ENCODE measurements at places on chromosomes 7 and 10. TPM values are rescaled to one million over a fixed set of nuclear protein-coding genes. Genes with fewer than 3 reads are reported as not detected.

GATA3 gene
- total RNA-seq = 4.0 TPM

DNA sequence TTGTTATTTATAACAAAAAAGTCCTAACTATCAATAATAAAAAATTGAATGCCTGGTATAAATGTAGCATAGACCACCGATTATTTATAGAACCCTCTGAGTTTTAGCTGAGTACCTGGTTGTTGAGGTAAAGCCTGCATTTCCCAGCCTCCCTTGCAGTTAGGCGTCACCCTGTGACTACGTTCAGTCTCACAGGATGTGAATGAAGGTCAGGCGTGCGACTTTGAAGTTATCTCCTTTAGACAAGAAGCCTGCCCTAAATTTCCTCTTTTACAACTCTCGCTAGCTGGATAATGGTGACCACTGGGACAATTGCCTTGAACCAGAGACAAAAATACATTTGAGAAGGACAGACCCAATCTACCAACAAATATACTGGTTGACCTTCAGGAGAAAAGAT is 67.5 kb upstream of the TES start:
- peak; percentile 39 for DNase-seq

GRCh38 chr10:17387861-17388503 is 66.4 kb downstream of the ST8SIA6 start:
- no peak for DNase-seq

- DNase-seq = no peak
Observed at GRCh38 chr10:17980846-17981565, 29.3 kb downstream of the SLC39A12 start.

DNA sequence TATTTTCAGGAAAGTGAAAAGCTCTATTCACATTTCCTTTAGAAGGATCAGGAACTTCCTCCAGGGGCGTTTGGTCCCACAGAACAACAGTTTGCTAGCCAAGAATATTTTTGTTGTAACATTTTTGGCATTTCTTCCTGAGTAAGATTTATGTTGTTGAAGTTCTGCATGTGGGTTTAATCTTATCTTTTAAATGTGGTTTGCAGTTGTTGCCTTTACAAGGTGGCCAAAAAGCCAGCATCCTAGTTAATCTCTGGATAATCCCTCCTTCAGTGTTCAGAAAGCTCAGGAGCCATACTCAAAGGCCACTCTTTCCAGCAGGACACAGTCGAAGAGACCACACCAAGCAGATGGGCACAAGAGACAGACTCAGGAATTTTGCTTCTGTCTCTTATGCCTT is 30.0 kb downstream of the SLC26A4 start:
- no peak for DNase-seq

DNA sequence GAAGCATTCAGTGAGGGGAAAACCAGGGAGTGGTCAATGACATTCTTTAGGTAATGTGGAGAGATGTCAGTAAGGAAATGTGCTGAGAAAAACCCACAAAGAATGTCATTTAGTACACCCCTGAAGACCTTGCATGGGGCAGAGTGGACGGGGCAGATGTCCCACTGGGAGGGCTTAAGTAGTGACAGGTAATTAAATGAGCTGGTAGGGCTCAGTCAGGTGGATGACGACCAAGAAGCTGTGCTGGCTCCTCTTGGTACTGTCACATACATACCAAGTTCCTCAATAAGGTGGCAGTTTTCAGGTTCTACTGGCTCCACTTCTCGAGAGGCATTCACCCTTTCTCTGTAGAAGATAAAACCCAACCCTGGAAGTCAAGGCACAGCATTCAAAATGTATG is 1.8 kb downstream of the PON3 start:
- no peak for DNase-seq

PKD2L1 gene
- not detected for total RNA-seq

GRCh38 chr7:45098983-45099839 is 10.4 kb upstream of the NACAD start:
- DNase-seq = no peak

DNA sequence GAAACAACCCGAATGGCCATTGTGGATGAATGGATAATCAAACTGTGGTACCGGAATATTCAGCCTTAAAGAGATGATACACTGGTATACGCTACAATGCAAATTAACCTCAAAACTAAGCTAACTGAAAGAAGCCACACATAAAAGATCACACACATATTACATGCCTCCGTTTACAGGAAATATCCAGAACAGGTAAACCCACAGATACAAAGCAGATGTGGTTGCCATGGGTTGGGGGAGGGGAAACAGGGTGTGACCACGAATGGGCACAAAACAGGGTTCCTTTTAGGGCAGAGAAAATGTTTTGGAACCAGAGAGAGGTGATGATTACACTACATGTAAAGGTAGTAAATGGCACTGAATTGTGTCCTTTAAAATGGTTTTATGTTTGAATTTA is 16.6 kb downstream of the ESYT2 start:
- peak; percentile 82 for DNase-seq

DNA sequence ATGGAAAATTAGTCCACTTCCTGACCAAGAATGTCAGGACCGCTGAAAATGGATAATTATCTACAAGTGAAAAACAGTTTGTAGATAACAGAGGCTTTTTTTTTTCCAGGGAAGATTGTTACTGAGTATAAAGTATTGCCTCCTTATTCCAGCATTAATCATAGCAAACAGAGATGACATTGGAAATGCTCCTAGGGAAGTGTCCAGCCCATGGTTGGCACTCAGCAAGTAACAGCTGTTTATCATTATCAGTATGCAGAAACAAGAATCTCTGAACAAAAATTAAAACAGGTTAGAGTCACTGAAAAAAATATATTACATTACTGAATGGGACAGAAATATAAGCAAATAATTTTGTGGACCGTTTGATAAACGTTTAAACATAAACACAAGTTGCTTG is 14.6 kb downstream of the FGL2 start:
- DNase-seq = no peak

DNA sequence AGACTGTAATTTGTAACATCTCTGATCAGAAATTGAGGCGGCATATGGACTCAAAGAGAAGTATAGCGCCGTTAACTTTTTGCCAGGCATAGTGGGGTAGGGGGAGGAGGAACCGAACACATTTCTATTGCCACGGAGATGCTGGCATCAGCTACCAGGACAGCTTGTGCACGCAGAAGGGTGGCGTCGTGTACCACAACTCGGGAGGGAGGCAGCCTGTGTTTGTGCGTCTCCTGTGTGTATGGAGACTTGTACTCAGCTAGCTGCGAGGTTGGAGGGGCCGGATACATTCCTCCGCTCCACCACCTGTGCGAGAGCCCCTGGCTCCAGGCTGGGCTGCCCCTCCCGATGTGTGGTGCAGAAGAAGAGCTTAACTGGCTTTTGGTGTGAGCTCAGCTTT is 634.8 kb downstream of the TYW1 start:
- DNase-seq = no peak

- no peak for DNase-seq
Observed at GRCh38 chr7:2639181-2639681, 7.4 kb downstream of the TTYH3 start.

GRCh38 chr10:111234914-111235302 is 158.1 kb downstream of the ADRA2A start:
- DNase-seq = no peak

- no peak for DNase-seq
Observed at GRCh38 chr10:58757352-58758065, 244.8 kb downstream of the BICC1 start.

AKR1E2 gene
- 7.3 TPM for total RNA-seq

- DNase-seq = no peak
Observed at GRCh38 chr10:91519899-91520514, 109.9 kb downstream of the HECTD2 start.

AGBL3 gene
- 2.6 TPM for total RNA-seq

GRCh38 chr10:8665322-8665721 is 610.8 kb downstream of the GATA3 start:
- DNase-seq = no peak

DNA sequence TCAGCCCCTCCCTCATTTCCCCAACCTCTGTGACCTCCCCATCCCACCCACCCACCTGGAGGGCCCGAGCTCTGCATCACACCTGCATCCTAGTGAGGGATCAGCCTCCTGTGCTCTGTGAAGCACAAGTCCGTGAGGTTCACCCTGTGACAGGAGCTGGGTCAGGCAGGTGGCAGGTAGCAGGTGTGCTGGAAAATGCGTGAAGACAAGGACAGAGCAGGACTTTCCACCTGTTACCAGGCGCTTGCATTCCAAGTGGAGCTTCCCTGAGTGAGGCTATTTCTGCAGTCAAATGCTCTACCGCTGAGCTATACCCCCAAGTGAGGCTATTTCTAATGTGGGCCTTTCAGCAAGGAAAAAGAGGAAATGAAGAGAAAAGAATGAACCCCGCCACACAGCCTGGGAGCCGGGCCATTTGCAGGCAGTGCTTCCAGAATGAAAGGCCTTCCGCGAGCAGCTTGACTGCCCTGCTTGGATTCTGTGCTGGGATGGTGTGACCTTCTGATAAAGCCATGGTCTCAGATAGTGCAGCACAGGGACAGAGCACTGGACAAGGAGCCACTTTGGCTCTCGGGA is 13.3 kb upstream of the CPXM2 start:
- DNase-seq = no peak

GRCh38 chr7:94190599-94191061 is 186.5 kb upstream of the BET1 start:
- DNase-seq = no peak

GRCh38 chr10:100534726-100535125 is 1.0 kb upstream of the HIF1AN start:
- no peak for DNase-seq

DNA sequence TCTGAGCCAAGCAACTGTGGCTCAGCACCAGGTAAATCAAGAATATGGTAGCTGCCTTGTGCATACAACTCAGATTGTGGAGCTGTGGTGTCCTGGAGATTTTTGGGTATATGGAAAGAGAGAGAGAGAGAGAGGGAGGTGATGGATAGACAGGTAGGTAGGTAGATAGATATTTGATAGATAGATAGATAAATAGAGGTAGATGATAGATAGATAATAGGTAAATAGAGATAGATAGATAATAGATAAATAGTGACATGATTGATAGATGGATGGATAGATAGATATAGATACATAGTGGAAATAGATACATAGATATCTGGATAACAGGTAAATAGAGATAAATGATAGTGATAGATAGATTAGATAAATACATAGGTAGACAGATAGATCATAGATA is 206.3 kb downstream of the KLF6 start:
- no peak for DNase-seq

Data from activated naive CD4-positive, alpha-beta T cell treated with anti-CD3 and anti-CD28 coated beads for 36 hours (primary cell).